ENCODE measurements at places on chromosomes 12 and 14. TPM values are rescaled to one million over a fixed set of nuclear protein-coding genes. Genes with fewer than 3 reads are reported as not detected.

DNA sequence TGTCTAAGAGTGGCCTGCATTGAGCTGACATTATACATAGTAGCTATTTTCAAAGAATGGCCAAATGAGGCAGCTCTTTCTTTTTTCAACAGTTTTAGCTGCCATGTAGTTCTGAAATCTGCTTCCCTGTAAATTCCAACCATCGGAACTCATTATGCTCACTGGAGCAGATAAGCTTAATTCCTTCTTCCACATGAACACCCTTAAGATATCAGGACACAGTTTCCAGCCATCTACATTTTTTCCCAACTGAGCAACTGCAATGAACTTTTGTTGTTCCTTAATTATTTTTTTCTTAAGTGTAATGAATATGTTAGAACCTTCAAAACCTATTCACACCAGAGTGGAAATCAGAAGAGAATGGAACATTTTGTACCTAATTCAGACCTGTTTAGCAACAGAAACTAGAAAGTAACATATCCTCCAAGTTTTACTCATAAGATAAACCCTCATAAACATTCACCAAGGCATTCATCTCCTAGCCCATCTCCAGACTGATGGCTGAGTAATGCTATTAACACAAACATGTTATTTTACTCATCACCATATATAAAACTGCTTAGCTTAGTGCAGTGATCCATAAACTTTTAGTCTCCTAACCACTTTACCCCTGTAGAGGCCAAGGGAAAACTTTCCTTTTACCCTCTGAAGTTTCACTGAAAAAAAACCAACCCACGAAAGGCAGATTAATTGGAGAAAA, 296.1 kb upstream of the SYT1 start:
- DNase-seq = no peak

GRCh38 chr14:74502236-74503019, 8.9 kb downstream of the ISCA2 start:
- no peak for DNase-seq

DNA sequence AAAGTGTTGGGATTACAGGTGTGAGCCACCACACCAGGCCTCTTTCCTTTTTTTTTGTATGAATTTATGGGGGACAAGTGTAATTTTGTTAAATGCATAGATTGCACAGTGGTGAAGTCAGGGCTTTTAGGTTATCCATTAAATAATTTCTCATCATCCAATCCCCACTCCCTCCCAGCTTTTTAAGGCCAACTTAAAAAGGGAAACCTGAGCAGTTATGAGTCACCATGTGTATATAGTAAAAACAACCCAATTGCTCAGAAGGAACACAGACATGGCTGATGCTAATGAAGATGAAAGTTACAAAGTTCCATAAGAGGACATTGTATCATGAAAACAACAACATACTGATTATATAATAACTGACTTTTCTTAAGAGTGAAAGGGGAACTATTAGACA, 25.6 kb upstream of the ARID2 start:
- no peak for DNase-seq

DNA sequence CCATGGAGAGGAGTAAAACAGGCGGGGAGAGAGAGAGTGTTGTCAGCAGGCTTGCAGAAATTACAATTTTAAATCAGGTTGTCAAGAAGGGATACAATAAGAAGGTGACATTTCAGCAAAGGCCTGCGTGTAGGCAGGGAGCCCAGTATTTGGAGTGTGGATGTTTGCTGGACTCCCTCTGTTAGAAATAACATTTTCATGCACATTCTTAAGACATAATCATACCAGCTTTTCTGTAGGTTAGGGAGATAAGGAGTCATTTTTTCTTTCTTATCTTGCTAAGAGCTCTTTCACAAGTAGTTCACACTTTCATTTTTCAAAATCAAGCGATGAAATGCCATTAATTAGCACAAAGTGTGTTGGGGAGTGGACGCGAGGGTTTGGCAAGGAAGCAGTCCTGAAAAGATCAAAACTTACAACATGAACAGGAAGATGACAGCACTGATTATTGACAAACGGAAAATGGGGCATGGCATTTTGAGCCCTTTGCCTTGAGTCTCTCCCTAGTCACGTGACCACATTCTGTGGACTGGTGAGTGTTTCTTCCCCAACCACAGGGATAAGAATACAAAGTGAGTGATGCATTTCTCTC, 160.2 kb downstream of the DAD1 start:
- DNase-seq = no peak

Gene PLBD1
- 8.4 TPM for polyA plus RNA-seq

- DNase-seq = no peak
Observed at GRCh38 chr12:91249518-91250272, 67.1 kb upstream of the DCN start.

GRCh38 chr12:40286583-40286982, 61.8 kb downstream of the LRRK2 start:
- no peak for DNase-seq
